Nephron progenitor cell (in vitro differentiated cells): ENCODE measurements at places on chromosomes 11 and 22.

DNA sequence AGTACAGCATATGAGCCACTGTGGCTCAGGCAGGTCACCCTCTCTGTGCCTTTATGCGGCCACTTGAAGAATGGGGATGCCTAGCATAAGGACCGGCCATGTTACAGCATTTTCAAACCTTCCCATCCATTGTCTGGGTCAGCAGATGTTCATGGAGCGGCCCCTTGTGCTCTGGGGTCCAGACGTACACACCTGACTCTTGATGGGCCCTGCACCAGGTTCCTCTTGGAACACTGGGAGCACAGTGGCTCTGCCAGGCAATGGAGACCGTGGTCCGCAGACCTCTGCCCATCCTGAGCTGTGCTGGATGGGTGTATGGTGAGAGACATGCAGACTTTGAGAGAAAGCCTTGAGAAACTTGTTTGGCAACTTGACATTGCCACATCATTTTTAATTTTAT, 9.8 kb downstream of the PRDM11 start:
- H3K27ac ChIP-seq = no peak overlapping the region
- H3K36me3 ChIP-seq = no peaks in the 10 kb centered on the region
- H3K27me3 ChIP-seq = no peaks in the 10 kb centered on the region
- no peak overlapping the region for H3K4me3 ChIP-seq

DNA sequence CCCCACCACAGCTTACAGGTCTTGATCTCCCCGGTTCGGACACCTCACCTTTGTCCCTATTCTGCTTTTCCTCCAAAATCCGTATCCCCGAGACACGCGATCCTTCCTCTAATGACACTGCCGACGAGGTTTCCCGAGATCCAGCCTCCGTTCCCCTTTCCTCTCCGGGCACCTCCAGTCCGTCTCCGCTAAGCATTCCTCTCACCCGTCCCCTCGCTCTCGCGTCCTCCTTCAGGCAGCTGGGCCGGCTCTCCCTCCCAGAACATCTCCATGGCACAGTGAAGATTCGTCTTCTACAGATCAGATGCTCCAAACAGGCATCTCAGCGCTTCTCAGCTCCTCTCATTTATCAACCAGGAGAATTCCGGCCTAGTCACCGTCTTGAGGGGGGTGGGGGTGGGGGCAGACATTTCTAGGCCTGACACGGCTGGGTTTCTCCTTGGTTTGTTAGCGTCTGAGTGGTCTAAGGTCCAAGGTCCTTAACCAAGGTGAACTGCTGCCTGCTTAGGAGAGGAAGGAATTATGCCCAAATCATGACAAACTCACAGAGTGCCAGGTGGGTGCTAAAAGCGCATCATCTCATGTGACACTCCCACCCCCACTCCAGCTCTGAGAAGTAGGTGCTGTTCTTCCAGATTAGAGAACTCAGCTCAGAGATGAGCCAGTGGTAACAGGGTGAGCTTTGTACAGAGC, at the start of gene SPTBN2:
TSS of gene SPTBN2 (minus strand) at position 524 of the 693 bp plus-strand sequence. CDS start 7,976 bp downstream, outside the sequence.
- peak within 1 kb of the TSS; percentile 93 for H3K4me3 ChIP-seq
- H3K36me3 ChIP-seq = peaks cover 5% of the 10 kb centered on the region
- H3K4me1 ChIP-seq = peaks cover 39% of the 10 kb centered on the region
- peak; percentile 50 for DNase-seq
- peaks cover 33% of the 10 kb centered on the region for H3K27me3 ChIP-seq

DNA sequence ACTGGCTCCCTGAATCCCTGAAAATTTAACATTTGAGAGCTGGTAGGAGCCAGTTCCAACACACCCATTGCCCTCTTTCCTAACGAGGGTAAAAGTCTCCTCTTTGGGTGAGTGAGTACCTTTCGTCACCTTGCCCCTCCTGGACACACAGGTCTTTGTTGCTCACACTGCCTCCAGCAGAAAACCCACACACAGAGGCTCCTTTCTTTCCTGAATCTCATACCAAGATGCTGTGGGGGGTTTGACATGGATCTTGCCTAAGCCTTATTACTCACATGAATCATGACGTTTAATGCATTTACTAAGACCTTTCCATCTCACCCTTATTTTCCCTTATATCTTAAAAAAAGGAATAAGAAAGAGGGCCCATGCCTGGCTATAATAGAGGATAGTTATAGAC, 53.0 kb downstream of the PARVA start:
- H3K36me3 ChIP-seq = no peaks in the 10 kb centered on the region
- H3K4me1 ChIP-seq = peaks cover 52% of the 10 kb centered on the region
- peak overlapping the region; percentile 61 for H3K27ac ChIP-seq
- DNase-seq = no peak
- peaks cover 7% of the 10 kb centered on the region for H3K27me3 ChIP-seq

GRCh38 chr11:129223701-129224149, 31.6 kb upstream of the ARHGAP32 start:
- no peak overlapping the region for H3K4me3 ChIP-seq
- H3K27ac ChIP-seq = no peak overlapping the region
- no peaks in the 10 kb centered on the region for H3K27me3 ChIP-seq
- peaks cover 14% of the 10 kb centered on the region for H3K4me1 ChIP-seq
